Fibroblast of skin of scalp (primary cell): ENCODE measurements at places on chromosomes 1 and 21.

DNA sequence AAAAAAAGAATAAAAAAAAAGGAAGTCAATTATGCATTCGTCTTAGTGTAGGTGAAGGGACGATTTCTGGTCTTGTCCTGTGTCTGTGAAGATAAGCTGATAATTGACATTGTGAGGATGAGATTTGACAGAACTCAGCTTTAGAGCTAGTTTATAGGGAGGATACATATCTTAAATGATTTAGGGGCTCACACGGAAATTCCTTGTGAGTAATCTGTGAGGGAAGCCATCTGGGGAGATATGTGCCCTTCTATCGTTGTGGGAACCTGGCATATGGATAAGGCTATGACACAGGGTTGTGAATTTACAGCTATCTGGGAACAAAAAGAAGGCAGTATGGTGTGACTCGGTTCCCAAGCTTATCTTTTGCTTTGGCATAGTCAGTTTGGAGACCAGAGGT is 71.1 kb downstream of the RABGAP1L start:
- DNase-seq: no peak

DNA sequence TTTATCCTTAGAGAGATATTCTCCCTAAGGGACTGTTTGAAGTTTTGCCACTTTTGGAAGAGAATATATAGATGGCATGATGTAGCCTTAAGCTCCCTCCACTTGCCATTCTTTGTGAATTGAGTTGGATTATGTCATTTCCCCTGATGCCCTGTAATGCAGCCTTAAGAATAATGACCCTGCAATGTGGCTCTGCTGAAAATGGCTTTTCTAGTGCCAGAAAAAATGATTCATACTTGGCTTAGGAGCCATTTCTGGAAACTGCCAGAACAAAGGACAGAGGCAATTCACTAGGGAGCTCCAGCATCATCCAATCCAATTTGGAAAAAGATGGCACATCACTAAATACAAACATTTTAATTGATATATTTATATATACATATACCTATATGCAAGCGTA is 265.3 kb downstream of the SPATA17 start:
- no peak for DNase-seq

DNA sequence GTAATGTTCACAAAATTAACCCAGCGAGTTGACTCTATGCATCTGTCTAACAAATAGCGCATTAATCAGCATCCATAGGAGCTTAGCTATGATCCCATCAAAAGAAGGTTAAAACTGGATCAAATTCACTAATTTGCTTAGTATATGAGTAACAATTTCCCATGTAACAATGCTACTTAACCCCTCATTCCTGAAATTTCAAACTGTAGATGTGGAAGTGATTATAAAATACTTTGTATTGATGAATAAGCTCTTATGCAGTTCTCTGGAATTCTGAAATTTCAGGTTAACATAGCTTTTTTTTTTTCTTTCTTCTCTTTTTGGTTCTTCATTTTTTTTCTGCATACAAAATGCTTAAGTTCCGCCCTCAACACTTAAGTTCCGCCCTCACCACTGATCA is 1272.7 kb downstream of the KCNT2 start:
- peak; percentile 17 for DNase-seq

- no peak for DNase-seq
Observed at GRCh38 chr1:90713741-90714509, 3.2 kb downstream of the BARHL2 start.

DNA sequence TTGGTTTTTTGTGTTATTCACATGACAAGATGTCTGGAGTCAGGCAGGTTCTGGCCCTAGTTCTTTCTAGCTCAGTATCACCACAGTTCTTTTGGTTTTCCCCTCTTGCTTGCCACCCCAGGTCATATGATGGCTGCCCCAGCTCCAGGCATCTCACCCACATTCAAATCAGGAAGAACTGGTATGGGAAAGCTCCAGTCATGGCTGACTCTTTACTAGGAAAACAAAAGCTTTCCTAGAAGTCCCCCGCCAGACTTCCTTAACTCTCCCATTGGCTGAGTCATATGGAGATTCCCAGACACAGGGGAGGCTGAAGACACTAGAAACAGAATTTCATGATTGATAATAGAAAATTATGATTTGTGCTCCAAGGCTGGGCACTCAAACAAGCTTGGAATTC is 22.1 kb upstream of the EYA3 start:
- peak; percentile 22 for DNase-seq

DNA sequence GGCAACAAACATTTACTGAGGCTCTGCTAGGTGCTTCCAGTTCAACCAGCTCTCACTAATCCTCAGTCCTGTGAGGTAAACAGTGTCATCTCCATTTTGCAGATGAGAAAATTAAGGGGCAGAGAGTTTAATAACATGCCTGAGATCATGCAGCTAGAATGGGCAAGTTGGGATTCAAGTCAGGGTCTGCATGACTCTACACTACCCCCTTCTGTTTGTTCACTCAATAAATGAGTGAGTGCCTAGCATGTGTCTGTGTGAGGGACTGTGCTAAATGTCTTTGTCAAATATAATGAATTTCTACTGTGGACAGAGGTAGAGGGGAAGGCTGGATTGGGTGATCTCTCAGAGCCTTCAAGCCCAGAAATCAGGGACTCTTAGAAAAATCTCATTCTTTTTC is 4.5 kb downstream of the PEF1 start:
- DNase-seq: no peak
